Left renal pelvis (tissue), 4 donors: ENCODE measurements at places on chromosomes 2 and 18. TPM values are rescaled to one million over a fixed set of nuclear protein-coding genes. Genes with fewer than 3 reads are reported as not detected.

- DNase-seq = no peak
Measured at GRCh38 chr2:38631976-38632375, 29.2 kb upstream of the HNRNPLL start.

GRCh38 chr2:66442516-66443185 is 7.7 kb downstream of the MEIS1 start:
- DNase-seq = no peak

GRCh38 chr18:635171-635570 is 22.3 kb upstream of the TYMS start:
- no peak for DNase-seq

DNA sequence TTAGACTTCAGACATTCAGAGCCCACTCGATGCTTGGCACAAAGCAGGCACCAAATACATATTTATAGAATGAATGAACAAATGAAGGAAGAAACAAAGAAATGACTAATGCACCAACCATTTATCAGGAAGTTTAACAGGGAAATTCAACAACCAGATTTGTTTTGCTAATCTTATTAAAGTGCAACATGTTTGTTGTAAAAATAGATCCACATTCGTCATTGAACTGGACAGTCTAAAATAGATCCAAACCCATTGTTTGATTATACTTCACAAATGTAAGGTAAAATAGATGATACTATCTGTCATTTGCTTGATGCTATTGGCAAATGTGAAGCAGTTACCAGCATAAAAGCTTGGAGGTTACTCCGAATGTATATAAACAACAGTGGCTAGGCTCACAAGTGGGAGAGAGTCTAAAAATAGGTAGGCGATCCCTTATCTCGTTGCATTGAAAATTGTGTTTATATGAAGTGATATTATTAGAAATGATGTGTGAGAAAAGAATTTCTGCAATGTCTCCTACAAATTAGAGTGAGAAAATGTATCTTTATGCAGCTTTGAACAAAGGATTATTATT is 246.2 kb downstream of the NEDD4L start:
- DNase-seq = no peak

GRCh38 chr2:214679736-214680135 is 129.7 kb downstream of the BARD1 start:
- no peak for DNase-seq

The REL gene
- polyA plus RNA-seq = 9.1 TPM
